ENCODE measurements at places on chromosomes 13 and 19.
A peak's percentile ranks its signal among the peaks of the same experiment; 100 is the strongest.

GRCh38 chr19:6744381-6745301, 5.2 kb downstream of the TRIP10 start:
- no peak for DNase-seq

DNA sequence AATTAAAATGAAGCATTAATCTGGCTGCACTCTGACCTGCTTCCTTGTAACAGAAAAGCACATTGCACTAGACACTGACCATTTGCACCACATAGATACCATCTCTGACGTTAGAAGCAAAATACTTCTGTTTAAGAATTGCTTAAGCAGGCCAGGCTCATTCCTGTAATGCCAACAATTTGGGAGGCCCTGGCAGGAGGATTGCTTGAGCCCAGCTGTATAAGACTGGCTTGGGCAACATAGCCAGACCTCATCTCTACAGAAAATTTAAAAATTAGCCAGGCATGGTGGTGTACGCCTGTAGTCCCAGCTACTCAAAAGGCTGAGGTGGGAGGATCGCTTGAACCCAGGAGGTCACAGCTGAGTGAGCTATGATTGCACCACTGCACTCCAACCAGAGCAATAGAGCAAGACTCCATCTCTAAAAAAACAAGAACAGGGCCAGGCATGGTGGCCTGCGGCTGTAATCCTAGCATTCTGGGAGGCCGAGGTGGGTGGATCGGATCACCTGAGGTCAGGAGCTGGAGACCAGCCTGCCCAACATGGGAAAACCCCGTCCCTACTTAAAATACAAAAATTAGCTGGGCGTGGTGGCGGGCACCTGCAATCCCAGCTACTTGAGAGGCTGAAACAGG, 7.0 kb upstream of the TLE6 start:
- DNase-seq, result no peak

- DNase-seq, result peak; percentile 87
Measured at GRCh38 chr19:13102666-13103580, at the start of gene LYL1. TSS of gene LYL1 (minus strand) at chr19:13102858. CDS start at chr19:13101171, 1,687 bp downstream.

DNA sequence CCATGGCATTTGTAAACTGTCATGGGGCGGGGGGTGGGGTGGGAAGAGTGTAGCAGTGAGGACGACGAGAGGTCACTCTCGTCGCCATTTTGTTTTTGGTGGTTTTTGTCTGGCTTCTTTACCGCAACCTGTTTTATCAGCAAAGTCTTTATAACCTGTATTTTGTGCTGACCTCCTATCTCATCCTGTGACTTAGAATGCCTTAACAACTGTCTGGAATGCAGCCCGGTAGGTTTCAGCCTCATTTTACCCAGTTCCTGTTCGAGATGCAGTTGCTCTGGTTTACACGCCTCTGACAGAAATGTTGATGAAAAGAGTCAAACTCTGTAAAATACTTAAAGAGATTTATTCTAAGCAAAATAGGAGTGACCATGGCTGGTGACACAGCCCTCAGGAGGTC, 852.0 kb downstream of the DACH1 start:
- DNase-seq, result no peak

- DNase-seq, result peak; percentile 82
Measured at GRCh38 chr19:8578642-8579265, 1.5 kb upstream of the MYO1F start.

GRCh38 chr13:94620286-94620896, 18.7 kb downstream of the GPR180 start:
- peak; percentile 29 for DNase-seq

- DNase-seq, result no peak
Measured at GRCh38 chr19:36236946-36237310, 22.0 kb downstream of the ZNF146 start.

GRCh38 chr19:16398530-16399249, 73.1 kb downstream of the EPS15L1 start:
- DNase-seq, result no peak

DNA sequence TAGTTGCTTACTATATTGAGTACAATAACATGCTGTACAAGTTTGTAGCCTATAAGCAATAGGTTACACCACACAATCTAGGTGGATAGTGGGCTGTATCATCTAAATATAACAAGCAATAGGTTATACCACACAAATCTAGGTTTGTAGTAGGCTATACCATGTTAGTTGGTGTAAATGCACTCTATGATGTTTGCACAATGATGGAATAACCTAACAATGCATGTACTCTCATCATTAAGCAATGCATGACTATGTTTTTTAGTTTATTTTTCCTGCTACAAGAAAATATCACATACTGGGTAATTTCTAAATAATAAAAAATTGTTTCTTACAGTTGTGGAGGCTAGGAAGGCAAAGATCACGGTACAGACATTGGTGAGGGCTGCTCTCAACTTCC, 262.5 kb downstream of the SLITRK6 start:
- no peak for DNase-seq

- no peak for DNase-seq
Measured at GRCh38 chr13:113883921-113884804, 20.3 kb upstream of the GAS6 start.

GRCh38 chr13:52128714-52129700, at the start of gene NEK5:
TSS of gene NEK5 (minus strand) at chr13:52129073. CDS start at chr13:52127482, 1,591 bp downstream.
- DNase-seq, result peak; percentile 72

DNA sequence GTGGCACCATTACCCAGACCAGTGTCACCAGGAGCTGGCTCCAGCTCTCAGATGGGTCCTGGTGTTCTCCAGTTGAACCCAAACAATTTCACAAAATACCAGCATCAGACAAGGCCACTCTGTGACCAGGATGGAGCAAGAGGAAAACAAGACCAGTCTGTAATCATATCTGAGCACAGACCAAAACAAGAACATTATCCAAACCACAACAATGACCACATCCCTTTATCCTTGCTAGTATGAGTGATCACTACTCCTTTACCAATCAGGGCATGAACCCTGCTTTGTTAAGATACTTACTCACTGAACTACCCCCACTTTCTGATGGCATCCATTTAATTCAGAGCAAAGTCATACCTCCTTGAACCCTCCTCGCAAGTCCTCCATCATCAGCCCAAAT, 145.9 kb downstream of the NUFIP1 start:
- no peak for DNase-seq

DNA sequence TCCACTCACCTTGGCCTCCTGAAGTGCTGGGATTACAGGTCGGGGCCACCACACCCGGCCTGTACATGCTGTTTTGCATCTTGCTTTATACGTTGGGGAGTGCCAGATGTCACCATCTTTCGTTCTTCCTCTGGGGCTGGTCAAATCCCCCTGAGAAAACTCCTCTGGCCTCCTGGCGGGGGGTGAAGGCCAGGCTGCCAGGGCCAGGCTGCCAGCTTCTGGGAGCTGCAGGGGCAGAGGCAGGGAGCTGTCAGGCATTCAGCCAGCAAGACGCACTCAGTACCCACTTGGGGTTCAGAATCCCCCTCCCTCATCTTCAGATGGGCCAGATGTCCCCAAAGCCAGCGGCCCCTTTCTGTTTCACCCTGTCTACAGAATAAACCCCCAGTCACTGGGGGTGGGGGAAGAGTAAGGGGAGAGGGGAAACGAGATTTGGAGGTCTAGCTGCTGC, 16.1 kb downstream of the ZSWIM9 start:
- DNase-seq, result peak; percentile 77

GRCh38 chr13:106010836-106011235, 524.6 kb downstream of the EFNB2 start:
- DNase-seq, result no peak

GRCh38 chr19:33090179-33090578, 9.2 kb downstream of the GPATCH1 start:
- no peak for DNase-seq

DNA sequence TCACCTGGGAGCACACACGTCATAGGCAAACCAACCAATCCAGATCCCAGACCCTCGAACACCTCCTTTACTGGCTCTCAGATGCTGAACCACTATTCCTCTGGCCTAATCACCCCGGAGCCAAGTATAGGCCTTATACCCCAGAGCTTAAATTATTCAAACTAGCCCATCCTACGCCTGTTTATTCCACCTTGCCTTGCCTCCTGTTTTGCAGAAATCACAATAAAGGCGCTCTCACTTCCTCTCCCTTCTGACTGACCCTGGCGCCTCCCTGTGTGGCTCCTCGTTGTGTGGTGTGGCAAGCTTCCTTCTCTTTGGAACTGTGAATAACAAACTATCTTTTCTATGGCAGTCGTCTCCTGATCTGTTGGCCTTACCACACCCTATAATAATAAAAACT, 354.9 kb downstream of the ENOX1 start:
- DNase-seq, result no peak

DNA sequence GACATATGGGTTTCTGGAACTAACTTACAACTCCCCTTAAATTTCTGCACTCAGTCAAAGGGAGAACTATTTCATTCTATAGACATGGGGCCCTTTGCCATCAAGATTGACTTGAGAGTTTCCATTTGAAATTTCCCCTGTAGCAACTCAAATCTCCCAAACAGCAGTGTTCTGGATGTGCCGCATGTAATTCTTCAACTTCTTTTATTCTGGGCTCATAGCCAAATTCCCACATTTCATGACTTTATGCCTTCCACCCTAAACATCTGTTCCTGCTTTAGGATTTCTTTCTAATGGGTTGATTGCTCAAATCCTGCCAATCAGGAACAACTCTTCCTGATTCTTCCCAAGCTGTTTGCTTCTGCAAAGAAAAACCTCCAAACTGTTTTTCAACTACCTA, 336.0 kb downstream of the TBC1D4 start:
- no peak for DNase-seq

GRCh38 chr13:98393873-98394272, 183.0 kb downstream of the STK24 start:
- no peak for DNase-seq

- DNase-seq, result no peak
Measured at GRCh38 chr13:67100730-67101129, 129.4 kb downstream of the PCDH9 start.

GRCh38 chr19:42422092-42422900, 4.9 kb downstream of the LIPE start:
- DNase-seq, result peak; percentile 59

DNA sequence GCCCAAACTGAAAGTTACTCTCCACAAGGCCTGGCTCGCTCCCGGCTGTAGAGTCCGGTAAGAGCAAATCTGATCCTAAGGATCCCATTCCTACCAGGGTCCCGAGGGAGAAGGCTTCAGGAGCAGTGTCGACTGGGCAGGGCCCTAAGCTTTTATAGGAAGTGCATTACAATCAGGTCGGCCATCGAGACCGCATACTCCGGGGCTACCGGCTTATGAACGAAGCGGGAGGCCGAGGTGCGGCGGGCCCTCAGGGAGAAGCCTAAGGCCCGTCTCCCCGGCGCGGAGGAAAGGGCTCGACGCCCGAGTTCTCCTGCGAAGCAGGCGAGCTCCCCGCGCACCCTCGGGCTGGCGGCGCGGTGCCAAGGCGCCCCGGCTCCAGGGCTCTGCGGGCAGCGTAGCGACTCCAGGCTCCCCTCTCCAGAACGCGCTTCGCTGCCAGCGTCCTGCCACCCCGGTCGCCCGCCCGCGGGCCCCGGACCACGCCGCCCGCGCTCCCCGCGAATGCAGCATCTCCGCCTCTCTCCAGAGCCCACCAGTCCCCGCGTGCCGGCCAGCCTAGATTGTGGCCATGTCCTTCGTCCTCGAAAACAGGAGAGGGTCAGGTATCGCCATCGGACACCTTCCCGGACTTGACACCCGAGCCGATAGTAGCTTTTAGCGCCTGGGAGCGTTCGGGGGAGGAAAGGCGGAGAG, 1.4 kb downstream of the EFNB2 start:
- DNase-seq, result peak; percentile 22

DNA sequence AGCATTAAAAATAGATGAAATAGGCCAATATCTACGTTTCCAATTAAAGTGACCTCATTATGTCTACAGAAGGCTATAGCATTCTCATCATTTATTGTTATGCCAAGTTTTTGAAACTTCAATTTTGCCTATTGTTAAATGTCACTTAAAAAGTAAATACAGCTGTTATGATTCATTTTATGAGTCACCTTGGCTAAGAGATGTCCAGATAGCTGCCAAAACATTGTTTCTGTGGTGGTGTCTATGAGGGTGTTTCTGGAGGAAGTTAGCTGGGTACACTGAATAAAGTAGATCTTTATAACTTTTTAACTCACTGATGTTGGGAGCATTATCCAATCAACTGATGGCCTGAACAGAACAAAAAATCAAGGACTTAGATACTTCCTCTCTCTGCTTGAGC, 1209.7 kb upstream of the PCDH9 start:
- DNase-seq, result no peak

DNA sequence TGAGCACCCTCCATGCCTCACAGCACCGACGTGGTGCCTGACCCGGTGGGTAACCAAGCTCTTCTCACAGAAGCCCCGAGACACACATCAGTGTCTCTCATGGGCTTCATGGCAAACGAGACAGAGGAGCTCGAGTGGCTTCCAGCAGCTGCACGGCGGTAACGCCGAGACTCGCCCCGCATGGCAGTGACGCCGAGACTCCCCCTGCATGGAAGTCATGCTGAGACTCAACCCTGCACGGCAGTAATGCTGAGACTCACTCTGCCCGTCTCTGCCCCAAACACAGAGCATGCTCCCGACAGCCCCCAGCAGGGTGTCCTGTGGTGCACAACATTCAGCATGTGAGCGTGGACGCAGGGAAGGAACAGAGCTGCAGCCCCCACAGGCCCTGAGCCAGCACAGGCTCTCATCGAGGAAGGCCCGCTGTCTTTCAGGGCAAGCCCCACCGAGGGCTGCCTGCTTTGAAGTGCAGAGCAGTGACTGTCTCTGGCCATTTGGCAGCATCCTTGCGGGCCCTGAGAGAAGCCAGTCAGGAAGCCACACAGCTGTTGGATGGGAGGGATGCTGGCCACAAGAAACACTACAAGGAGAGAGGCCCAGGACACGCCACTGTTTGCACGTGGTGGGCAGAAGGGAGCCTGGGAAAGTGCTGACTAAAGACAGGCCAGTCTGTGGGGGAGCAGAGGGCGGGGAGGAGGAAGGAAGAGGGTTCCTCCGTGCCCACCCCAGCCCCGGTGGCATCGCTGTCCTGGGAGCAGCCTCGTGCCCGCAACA, 9.5 kb downstream of the GAS6 start:
- DNase-seq, result no peak

- DNase-seq, result no peak
Measured at GRCh38 chr13:31334547-31334946, 134.8 kb downstream of the B3GLCT start.

GRCh38 chr13:110593430-110594130, 21.8 kb upstream of the NAXD start:
- DNase-seq, result peak; percentile 53

GRCh38 chr13:80881495-80881894, 540.6 kb upstream of the SPRY2 start:
- DNase-seq, result no peak

DNA sequence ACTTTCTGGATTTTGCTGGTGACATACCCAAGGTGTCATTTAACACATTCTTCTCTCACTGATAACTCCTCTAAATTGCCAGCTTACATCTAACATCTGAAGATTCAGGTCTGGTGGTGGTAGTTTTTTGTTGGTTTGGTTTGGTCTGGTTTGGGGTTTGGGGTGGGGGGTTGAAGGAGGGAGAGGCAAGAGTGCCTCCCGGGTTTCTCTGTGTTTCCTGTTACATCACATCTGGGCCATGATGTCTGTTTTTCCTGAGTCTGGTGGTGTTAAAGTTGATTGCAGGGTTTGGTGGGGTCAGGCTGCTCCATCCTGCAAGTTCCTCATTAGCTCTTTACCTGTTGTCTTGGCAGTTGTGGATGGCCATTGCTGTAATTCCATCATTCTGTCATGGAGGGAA, 155.8 kb upstream of the UBL3 start:
- no peak for DNase-seq

GRCh38 chr13:49218493-49219051, 1.6 kb upstream of the MLNR start:
- no peak for DNase-seq

All from germinal center (tissue), 1 donor.